Nasal cavity respiratory epithelium epithelial cell of viscerocranial mucosa (primary cell): ENCODE measurements at places on chromosomes 2 and 18. TPM values are rescaled to one million over a fixed set of nuclear protein-coding genes. Genes with fewer than 3 reads are reported as not detected.

The PLEKHH2 gene
- 0.43 and 1.4 TPM in 2 replicates for total RNA-seq

The SP5 gene
- not detected in 2 replicates for total RNA-seq

The ZC3H15 gene
- total RNA-seq = 147 and 181 TPM in 2 replicates

The DYNAP gene
- total RNA-seq = not detected in 2 replicates

The STAT4 gene
- 9.2 and 10.9 TPM in 2 replicates for total RNA-seq

The VIT gene
- total RNA-seq = not detected in 2 replicates

The MOB4 gene
- total RNA-seq = 21.9 and 30.2 TPM in 2 replicates

The HOXD1 gene
- total RNA-seq = not detected in 2 replicates

The LAMA3 gene
- 859 and 1,149 TPM in 2 replicates for total RNA-seq

The FER1L5 gene
- under 0.01 TPM in 2 replicates for total RNA-seq

The TEKT4 gene
- total RNA-seq = not detected in 2 replicates

The COL3A1 gene
- under 0.01 and 11.2 TPM in 2 replicates for total RNA-seq

The PHOSPHO2 gene
- 2.7 and 4.7 TPM in 2 replicates for total RNA-seq

The CD8B2 gene
- total RNA-seq = not detected in 2 replicates

The GLB1L gene
- 3.8 and 4.4 TPM in 2 replicates for total RNA-seq

The GCG gene
- total RNA-seq = not detected in 2 replicates

The CLEC4F gene
- total RNA-seq = not detected in 2 replicates

The GPN1 gene
- 40.2 and 40.3 TPM in 2 replicates for total RNA-seq

The CHCHD5 gene
- 4.9 and 10.6 TPM in 2 replicates for total RNA-seq

The TIA1 gene
- total RNA-seq = 49.2 and 96.7 TPM in 2 replicates

The TMEM198 gene
- 0.34 and 0.36 TPM in 2 replicates for total RNA-seq

The PLA2R1 gene
- 2.7 and 10.0 TPM in 2 replicates for total RNA-seq

The DSG1 gene
- total RNA-seq = 0.07 and 4.4 TPM in 2 replicates

The ZNF514 gene
- 10.3 and 14.0 TPM in 2 replicates for total RNA-seq

The C2orf81 gene
- under 0.01 and 0.85 TPM in 2 replicates for total RNA-seq

The RND3 gene
- 354 and 1,220 TPM in 2 replicates for total RNA-seq

The PIAS2 gene
- total RNA-seq = 8.2 and 22.8 TPM in 2 replicates
